Effector memory CD8-positive, alpha-beta T cell (primary cell): ENCODE measurements at places on chromosomes 11 and 22.

DNA sequence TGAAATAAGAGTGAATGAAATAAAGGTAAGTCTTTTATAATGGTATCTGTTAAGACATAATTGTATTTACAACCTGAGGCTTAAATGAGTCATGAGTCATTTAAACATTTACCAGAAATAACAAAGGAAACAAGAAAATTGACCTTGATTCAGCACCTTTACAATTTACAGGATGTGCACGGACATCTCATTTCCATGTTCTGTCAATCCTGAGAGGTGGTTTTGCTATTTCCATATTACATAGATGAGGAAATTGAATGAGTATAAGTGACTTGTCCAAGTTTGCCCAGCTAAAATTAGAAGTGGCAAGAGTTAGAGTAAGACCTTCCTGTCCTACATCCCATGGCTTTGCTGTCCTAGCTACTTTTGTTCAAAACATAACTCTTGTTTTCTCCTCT is 89.1 kb downstream of the TRIM44 start:
- DNase-seq = no peak

- DNase-seq = no peak
Observed at GRCh38 chr22:39247361-39247760, 2.6 kb upstream of the PDGFB start.

DNA sequence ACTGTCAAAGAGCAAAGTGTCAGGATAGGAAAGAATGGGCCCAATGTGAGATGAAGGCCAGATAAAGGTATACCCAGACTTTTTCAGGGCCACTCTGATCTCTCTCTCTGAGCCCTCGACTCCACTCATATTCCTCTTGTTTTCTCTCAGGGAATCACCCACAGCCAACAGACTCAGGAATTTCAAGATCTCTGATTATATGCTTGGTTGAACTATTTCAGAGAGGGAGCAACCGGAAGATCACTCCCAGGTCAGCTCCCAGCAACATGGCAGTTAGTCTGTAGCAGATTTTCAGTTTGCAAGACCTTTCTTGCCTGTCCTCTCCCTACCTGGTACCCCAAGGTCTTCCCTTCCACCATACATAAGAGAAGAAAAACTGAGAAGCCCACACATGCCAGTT is 102.5 kb downstream of the C11orf58 start:
- no peak for DNase-seq

DNA sequence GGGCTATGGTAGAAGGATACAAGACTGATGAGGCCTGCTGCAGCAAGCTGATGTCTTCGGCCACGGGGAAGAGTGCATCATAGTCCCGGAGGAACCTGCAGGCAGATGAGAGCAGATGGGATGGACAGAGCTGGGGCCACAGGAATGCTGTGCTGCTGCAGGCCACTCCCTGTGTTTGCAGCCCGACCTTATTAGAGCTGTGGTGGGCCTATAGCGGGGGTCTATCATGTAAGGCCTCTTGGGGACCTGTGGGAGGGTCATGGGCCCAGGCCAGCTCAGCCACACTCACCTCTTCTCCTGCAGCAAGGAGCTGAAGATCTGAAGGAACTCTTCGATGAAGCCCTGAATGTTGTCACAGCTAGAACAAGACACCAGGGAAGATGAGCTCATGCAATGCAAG is 31.9 kb downstream of the ASCC2 start:
- no peak for DNase-seq

- DNase-seq = no peak
Observed at GRCh38 chr11:99960536-99960935, 726.6 kb upstream of the ARHGAP42 start.

GRCh38 chr11:102806296-102806695 is 8.3 kb upstream of the MMP1 start:
- DNase-seq = no peak

DNA sequence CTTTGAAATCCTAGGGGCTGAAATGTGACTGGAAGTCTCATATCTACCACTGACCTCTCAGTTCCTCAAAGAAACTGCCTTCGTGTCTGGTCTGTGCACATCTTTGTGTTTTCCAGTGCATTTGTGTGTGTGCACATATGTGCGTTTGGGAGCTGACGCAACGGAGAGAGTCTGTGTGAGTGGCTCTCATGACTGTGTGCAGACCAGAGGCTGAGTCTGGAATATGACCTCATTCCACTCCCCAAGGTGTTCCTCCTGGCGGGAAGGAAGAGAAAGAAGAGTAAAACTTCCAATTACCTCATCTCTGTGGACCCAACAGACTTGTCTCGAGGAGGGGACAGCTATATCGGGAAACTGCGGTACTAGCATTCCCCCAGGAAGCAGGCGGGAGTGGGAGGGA is 16.5 kb downstream of the TUB start:
- DNase-seq = no peak

DNA sequence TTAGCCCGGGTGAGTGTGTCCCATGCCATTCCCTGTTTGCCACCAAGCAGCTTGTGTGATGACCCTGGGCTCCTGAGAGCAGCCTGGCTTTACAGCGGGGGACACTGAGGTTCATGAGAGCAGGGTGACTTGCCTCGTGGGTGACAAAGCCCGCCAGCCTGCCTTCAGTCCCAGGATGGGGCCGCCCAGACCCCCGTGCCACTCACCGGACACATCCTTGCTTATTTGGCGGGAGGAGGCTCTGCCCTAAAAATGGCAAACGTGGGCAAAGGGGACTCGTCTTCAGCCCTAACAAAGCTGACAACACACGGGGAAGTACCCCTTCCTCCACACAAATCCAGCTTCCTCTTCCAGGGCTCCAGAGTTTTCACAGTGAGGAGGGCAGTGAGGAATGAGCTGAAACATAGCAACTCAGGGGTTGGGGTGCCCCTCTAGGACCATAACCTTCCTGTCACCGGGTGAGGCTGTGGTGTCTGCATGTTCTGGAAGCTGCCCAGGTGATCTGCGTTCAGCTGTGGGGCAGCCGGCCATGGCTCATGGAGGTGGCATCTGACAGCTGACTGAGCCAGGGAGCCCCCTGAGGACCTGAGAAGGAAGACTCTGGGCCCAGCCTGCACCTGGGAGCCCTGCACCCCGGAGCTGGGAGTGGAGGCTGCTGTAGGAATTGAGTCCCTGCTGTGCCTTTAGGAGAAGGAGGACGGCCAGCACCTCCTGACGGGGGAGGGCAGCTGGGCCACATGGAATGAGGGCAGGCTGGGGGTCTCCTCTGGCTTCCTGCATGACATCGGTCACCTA is 16.7 kb downstream of the RIBC2 start:
- DNase-seq = no peak

GRCh38 chr11:6200975-6201374 is 2.0 kb downstream of the OR52W1 start:
- DNase-seq = peak; percentile 28

- DNase-seq = no peak
Observed at GRCh38 chr22:40023341-40023841, 28.6 kb downstream of the FAM83F start.

- DNase-seq = no peak
Observed at GRCh38 chr11:69039501-69039900, 9.2 kb upstream of the TPCN2 start.

- no peak for DNase-seq
Observed at GRCh38 chr22:43570531-43571165, 158.8 kb downstream of the MPPED1 start.

DNA sequence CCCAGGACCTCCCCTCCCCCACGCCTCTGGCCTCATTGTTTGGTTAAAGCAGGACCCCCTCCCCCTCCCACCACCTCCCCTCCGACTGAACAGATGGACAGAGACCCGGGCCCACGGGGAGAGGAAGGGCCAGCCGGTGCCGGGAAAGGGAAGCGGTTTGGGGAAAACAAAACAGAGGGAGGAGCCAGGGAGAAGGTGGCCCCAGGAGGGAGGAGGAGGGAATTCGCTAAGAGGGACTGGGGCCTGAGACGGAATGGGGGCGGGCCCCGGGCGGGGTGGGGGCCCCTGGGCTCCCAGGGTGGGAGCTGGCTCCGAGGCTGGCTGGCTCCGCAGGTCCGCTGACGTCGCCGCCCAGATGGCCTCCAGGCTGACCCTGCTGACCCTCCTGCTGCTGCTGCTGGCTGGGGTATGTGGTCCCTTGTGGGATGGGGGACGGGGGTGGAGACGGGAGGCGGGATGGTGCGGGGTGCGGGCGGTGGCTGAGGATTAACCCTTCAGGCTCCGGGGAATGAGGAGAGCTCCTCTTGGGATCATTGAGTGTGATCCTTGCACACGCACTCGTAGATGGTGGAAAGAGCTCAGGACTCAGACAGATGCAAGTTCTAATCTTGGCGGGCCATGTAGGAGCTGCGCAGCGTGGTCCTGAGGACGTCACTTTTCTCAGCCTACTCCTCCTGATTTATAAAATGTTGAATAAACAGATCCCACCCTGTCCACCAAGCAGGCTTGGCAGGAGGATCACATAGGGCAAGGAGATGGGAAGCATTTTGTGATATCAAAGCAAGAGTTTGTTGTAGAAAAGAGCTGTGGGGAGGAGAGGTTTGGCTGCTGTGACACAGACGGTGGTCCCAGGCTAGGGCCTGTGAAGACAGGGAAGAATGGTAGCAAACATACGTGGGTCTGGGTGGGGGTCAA is 688 bp downstream of the SERPING1 start:
- no peak for DNase-seq

GRCh38 chr11:2205981-2206690 is 34.5 kb upstream of the TH start:
- DNase-seq = no peak

GRCh38 chr22:45905326-45905923 is 71.5 kb downstream of the WNT7B start:
- no peak for DNase-seq

GRCh38 chr11:100769617-100770016 is 82.5 kb downstream of the ARHGAP42 start:
- DNase-seq = no peak

GRCh38 chr11:35588627-35589026 is 29.6 kb upstream of the FJX1 start:
- no peak for DNase-seq

GRCh38 chr11:121349790-121350189 is 57.2 kb downstream of the SC5D start:
- no peak for DNase-seq

GRCh38 chr11:26109658-26110368 is 222.1 kb upstream of the ANO3 start:
- no peak for DNase-seq

DNA sequence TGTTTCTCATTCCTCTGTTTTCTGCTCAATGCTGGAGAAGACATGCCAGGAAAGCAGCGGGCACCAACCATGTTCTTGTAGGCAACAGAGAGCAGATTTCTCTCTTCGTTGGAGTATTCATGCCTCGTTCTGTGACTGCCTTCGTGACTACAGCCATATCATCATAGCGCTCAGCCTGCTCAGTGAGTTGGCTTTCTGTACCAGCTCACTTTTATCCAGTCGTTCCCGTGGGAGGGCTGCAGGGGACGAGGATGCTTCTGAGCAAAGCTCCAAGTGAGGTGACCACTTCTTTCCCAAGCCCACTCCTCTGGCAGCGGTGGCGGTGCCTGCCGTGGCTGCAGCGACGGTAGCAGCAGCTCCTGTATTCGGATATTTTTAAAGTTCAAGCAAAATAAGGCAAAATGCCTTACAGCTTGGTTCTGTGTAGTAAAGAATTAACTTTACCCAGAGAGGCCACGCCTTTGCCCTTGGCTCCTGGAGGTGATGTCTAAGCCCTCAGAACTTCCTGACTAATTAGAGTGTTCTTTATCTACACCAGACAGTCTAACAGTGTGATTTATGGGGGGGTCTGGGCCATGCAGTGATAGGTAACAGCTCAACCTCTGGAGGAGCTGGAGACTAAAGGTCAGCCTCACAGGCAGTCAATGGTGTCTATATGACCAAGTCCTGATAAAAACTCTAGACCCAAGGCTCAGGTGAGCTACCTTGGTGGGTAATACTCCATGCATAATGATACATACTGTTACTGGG is 35.3 kb downstream of the LDHAL6A start:
- no peak for DNase-seq

GRCh38 chr22:46162771-46163556 is 12.6 kb downstream of the PPARA start:
- no peak for DNase-seq

GRCh38 chr22:50326956-50327710 is at the start of gene DENND6B:
Gene DENND6B (minus strand): TSS chr22:50327012. CDS start chr22:50326988, 24 bp downstream.
- DNase-seq = peak; percentile 53

DNA sequence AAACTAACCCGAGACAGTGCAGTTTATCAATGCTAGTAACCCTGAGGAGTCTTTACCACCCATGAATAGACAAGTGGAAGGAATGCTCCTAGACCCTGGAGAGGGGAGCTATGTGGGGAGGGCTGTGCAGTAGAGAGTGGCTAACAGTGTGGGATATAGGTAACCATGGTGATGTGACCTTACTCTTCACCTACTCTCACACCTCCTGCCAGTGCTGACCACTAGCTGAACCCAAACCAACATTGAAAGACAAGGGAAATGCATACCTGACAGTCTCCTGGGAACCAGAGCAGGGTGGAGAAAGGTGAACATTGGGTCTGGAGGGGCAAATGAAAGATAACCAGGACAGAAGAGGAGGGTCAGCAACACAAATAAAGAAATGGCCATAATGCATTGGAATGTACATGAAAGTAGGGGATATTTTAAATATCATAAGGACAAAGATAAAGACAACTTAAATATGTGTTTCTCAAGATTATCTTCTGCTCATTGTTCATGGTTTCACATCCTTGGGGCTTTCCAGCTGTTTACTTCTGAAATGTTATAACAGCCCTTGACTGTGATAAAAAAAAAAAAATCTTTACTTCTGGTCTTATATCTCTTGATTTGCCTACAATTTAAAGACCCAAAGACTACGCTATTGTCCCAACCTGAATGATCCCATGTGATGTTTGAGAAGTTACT is 983.3 kb upstream of the TENM4 start:
- DNase-seq = no peak

GRCh38 chr11:112793416-112793815 is 167.8 kb upstream of the NCAM1 start:
- no peak for DNase-seq

GRCh38 chr11:121580154-121580553 is 127.4 kb upstream of the SORL1-AS1 start:
- no peak for DNase-seq

DNA sequence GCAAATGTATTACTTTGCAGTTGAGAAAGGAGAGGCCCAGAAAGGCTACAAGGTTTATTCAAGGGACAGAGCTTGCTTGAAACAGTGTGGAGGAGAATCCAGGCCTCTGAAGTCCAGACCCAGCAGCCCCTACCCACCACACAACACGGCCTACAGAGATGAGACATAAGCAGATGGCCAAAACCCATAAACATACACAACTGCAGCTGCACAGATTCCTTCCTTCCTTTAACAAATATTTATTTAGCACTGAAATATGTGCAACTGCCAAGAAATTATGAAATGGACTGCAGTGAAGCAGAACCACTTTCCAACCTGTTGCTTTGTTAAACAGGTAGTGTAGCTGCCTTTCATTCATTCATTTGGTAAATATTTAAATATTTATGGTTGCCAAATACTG is 122.3 kb downstream of the SPATA19 start:
- DNase-seq = no peak
